Keratinocyte (primary cell): ENCODE measurements at places on chromosomes 7 and 10.

DNA sequence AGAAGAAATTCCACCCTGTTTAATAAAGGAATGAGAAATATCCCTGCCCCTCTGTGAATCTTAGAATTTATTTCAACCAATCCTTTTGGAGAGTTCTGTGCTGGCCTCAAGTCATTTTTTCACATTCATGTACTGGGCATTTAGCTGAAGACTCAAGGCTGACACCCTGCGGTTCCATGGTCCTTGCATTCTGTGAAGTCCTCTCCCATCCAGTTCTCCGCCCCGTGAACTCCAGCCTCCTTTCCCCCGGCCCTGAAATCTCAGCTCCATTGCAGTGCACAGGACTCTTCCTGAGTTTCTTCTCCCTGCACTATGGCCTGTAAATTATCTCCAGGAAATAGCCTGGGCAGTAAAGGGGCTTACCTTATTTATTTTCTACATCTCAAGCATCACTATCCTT, 183.0 kb upstream of the KCND2 start:
- DNase-seq: no peak

- DNase-seq: no peak
Observed at GRCh38 chr7:108270385-108271015, 140.3 kb upstream of the LAMB4 start.

- DNase-seq: no peak
Observed at GRCh38 chr7:155744971-155745683, 67.1 kb downstream of the SHH start.

- no peak for DNase-seq
Observed at GRCh38 chr10:46546591-46547540, 9.6 kb downstream of the GPRIN2 start.

GRCh38 chr7:88291398-88292173, 15.1 kb downstream of the STEAP4 start:
- peak; percentile 62 for DNase-seq

DNA sequence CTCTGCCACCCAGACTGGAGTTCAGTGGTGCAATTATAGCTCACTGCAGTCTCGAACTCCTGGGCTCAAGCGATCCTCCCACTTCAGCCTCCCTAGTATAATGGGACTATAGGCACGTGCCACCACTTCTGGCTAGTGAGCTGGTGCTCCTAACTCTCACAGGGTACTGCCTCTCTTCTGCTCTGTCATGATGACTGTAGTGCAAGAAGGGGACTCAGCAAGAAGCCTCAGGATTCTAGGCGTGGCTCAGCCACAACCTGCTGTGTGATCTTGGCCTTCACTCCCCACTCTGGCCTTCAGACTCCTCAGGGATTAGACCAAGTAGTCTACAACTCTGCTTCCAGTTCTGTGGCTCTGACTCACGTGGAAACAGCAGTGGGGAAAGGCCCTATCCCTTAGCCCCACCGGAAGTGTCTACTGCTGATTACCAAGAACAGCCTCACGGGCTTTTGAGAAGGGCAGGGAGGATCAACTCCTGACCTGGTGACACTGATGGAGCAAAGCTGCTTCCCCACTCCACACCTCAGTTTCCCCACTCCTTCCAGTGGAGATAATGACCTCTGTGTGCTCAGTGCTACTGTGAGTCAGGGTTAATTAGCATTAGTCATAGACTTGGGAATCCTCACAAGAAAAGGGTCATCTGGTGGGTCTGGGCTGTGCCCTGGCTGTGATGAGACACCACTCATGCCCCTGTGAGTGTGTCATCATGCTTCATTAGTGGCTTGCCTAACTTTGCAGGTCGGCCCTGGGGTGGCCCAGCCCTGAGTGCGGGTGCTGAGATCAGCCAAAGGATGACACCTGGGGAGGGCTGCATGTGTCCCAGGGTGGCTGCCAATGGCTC, 41.1 kb downstream of the ZC3HC1 start:
- DNase-seq: peak; percentile 98

GRCh38 chr7:2006921-2007381, 225.8 kb downstream of the MAD1L1 start:
- DNase-seq: no peak

DNA sequence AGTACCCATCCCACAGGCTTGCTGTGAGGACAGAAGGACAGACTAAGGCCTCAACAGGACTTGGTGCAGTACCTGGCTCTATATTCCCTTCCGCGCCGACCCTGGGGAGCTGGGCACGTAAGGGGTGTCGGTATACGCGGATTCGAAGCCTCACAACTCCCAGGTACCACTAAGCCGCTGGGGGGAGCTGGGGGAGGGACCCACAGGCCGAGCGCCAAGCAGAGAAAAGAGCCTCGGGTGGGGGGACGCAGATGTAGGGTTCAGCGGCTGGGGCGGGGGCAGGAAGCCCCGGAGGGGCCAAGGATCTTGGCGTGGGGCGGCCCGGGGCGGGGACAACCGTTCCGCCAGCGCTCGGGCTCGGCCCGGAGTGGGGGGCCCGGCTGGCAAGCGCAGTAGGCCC, 126.4 kb upstream of the ZNF746 start:
- no peak for DNase-seq

DNA sequence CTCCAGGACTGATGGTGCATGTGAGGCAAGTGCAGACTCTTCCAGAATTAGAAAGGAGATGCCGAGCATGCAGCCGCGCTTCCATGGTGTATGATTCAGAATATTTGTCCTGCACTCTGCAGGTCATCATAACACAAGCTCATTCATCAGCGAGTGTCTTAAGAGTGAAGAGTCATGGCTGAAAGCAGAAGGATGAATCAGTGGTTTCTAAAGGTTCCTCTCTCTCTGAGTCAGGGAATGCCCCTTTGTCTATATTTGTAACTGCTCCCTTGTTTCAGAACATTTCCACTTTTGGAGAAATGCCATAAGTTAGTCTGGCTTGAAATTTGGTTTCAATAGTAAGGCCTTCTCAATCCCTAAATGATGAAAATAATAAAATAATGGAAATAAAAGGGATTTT, 52.3 kb downstream of the HECW1 start:
- DNase-seq: peak; percentile 88

DNA sequence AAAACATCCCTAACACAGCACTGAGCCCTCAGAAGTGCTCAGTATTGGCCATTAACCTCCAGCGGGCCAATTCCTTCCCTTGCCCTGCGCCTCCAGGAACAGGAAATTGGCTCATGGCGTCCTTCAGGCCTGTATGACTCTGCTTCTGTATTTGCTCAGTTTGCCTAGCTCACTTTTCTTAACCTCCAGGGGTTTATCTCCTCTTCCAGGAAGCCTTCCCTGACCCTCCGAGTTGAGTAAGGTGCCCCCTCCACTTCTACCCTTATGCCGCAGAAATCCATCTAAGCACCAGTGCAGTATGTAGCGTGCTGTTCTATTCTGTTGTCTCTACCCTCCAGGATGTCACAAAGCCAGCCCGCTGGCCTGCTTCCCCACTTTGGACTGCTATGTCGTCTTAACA, 1.1 kb upstream of the SFXN4 start:
- DNase-seq: no peak

DNA sequence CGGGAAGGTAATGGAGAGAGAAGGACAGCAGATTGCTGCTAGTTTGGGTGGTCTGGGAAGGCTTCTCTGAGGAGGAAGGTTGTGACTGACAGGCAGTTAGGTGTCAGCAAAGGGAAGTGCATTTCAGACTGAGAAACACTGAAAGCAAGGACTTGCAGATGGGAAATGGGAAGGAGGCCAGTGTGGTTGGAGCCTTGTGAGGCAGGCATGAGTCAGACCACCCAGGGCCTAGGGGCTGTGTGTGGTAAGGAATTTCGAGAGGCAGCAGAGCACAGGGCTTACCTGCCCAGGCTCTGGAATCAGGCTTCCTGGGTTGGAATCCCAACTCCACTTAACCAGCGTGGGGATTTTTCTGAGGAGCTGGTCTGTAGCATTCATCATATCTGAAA, 53.5 kb downstream of the NRF1 start:
- DNase-seq: peak; percentile 92

- DNase-seq: no peak
Observed at GRCh38 chr10:33884604-33885003, 550.1 kb upstream of the NRP1 start.

DNA sequence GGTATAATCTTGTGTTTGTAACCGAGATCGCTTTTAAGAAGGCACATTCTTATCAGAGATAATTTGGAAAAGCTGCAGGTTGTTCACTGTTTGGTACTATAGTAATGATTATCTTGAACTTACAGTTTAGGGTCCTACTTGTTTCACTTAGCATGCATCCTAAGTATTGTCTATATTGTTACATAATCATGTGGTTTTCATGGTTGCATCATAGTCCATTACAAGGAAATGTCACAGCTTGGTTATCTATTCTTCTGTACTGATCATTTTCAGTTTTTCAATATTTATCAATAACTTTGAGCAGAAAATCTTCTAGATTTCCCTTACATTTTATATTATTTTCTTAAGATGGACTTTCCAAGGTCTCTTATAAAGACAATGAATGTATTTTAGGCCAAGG, 116.3 kb downstream of the PLPP4 start:
- no peak for DNase-seq

DNA sequence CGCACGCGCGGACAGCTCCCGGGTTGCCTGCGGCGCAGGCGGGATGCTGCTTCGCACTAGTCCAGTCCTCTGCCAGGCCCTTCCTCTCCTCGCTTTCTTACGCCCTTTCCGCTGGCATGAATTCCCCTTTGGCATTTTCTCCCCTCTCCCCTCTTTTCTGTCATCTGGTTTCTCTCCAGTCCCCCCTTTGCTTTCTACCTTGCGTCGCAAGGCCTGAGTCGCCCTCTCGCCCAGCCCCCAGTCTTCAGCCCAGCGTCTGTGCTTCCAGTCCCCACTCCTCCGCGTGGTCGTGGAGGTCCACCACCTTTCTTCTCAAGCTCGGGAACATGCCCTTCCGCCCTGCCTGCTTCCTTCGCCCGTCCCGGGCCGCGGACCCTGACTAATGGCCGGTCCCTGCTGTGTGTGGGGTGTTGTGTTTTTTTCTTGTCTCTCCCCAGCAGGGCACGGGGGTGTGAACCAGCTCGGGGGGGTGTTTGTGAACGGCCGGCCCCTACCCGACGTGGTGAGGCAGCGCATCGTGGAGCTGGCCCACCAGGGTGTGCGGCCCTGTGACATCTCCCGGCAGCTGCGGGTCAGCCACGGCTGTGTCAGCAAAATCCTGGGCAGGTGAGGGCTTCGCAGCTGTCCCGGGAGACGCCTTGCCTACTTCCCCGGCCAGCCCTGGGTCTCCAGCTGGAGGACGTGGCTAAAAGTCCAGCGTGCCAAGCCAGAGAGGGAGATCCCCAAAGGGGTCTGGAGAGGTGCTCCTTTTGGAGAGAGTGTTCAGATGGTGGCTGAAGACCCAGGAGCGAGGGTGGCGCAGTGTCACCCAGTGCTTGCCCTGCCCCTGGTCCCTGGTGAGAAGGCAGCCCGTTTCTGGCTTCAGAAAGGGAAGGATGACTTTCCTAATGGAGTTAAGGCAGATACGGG, 4.2 kb downstream of the PAX2 start:
- DNase-seq: no peak

DNA sequence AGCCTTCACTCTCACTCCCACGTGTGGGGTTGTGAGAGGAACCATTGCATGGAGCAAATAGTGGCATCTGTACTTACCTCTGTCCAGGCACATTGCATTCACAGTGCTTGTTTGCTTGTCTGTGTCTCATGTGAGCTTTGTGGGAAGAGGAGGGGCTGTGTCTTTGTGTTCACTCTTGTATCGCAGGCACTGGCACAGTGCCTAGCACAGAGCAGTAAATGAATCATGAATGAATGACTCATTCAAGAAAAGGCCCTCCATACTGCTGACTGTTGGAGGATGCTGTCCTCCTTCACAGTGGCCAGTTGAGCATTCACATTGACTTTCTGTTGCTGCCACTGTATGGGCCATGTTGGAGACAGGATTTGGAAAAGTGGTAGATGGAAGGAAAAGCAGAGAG, 125.3 kb downstream of the SORCS3 start:
- peak; percentile 17 for DNase-seq

GRCh38 chr7:125136755-125137532, 207.3 kb upstream of the POT1 start:
- DNase-seq: no peak

- DNase-seq: no peak
Observed at GRCh38 chr10:129890170-129890569, 73.9 kb downstream of the EBF3 start.

- DNase-seq: no peak
Observed at GRCh38 chr10:107814865-107815487, 650.5 kb upstream of the SORCS1 start.

DNA sequence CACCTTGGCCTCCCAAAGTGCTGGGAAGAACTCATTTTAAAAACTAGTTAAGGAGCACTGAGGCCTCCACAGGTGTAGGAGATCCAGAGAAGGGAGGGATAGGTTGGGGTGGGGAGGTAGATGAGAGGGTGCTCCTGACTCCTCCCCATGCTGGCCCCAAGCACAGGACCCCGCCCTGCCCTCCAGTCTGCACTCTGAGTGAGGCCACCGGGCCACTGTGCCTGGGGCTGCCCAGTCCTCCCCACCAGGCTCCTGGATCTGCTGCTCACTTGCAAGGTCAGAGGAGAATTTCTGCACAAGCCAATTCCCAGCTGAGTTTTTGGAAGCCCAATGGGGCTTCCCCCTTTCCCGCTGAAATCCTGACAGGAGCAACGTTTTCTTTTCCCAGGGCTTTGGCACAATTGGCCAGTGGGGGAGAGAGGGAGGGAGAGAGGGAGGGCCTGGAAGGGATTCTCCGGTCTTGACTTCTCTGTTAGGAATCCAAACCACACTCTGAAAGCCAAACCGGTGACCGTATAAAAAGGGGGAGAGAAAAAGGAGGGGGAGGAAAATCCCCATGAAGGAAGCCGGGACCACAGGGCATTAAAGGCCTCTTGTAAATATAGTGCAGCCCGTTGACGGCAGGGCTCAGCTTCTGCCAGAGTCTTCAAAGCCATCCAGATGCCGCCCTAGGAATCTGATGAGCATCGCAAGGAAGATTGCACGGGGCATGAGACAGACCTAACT, 116.2 kb downstream of the SH3PXD2A start:
- DNase-seq: no peak

DNA sequence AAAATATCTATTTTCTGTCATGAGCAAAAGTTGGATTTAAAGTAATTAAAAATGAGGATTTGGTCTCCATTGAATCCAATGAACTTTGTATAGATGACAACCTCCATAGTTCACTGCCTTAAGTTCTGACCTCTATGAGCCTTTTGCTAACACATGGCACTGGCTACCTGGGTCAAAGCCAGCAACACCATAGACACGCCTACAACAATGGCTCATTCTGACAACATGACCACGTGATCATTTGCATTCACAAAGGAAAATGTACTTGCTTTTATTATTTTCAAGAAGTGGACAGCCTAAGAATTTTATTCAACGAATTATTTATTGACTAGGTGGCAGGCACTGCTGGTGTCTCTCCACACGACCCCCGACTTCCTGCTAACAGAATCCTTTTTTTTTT, 90.6 kb downstream of the CARD11 start:
- no peak for DNase-seq

DNA sequence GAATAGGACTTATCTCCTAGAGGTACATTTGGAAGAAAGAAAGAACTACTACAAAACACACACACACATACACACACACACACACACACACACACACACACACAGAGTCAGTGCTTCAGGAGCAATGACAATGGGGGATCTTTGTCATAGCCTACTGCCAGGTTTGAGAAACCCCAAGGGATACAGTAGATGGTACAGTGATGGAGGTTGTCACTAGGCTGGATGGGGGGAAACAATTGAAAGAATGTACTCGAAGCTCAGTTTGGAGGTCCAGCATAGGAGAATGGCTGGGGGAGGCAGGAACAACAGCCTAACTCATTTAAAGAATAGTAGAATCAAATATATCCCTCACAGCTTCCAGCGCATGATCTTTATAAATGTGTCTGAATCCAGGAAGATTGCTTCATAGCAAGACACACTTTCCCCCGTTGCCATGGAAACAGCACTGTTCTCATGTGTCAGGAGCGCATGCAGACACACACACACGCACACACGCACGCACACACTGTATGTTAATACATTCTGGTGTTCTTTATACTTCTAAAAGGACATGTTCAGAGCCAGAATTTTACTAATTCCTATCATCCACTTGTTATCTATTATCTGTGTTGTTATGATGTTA, 32.6 kb upstream of the ZNRF2 start:
- DNase-seq: no peak
